NCI-H1417 (cell line): ENCODE measurements at places on chromosomes 7 and 10.

DNA sequence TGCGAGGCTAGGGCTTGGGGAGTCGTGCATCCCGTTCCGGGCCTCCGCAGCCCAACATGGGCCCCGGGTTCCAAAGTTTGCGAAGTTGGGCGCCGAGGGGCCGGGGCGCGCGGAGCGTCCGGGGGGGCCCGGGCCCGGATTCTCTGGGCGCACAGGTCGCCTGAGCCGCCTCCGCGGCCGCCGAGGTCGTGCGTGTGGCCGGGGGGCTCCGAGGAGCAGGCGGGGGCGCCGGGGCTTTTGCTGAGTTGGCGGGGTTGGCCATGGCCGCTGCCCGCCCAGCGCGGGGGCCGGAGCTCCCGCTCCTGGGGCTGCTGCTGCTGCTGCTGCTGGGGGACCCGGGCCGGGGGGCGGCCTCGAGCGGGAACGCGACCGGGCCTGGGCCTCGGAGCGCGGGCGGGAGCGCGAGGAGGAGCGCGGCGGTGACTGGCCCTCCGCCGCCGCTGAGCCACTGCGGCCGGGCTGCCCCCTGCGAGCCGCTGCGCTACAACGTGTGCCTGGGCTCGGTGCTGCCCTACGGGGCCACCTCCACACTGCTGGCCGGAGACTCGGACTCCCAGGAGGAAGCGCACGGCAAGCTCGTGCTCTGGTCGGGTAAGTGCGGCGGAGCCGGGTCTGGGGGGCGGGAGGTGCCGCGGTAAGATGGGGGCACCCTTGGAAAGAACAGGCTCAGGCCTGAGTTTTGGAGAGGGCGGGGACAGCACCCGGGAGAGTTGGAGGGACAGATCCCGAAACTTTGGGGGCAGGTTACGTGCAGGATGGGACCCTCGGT lies 643 bp downstream of the SMO start:
- peak; percentile 35 for DNase-seq

- peak; percentile 22 for DNase-seq
Observed at GRCh38 chr10:26567351-26567721, 129.2 kb downstream of the APBB1IP start.

DNA sequence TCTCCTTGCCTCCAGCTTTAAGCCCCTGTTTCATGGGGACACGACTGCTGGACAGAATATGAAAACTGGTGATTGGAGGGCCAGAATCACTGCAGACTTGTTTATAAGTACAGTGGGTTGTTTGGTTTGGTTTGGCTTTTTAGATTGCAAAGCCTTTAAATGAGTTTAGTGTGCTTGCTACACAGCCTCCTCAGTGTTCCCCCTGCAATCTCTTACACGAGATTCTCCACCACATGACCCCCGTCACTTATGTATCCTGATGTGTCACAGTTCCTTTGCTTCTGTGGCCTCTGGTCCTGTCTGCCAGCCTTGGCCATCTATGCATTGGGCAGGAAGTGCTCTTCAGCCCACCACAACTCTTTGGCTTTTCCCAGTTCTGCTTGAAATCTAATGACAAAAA lies 103.7 kb upstream of the ANKRD1 start:
- no peak for DNase-seq

DNA sequence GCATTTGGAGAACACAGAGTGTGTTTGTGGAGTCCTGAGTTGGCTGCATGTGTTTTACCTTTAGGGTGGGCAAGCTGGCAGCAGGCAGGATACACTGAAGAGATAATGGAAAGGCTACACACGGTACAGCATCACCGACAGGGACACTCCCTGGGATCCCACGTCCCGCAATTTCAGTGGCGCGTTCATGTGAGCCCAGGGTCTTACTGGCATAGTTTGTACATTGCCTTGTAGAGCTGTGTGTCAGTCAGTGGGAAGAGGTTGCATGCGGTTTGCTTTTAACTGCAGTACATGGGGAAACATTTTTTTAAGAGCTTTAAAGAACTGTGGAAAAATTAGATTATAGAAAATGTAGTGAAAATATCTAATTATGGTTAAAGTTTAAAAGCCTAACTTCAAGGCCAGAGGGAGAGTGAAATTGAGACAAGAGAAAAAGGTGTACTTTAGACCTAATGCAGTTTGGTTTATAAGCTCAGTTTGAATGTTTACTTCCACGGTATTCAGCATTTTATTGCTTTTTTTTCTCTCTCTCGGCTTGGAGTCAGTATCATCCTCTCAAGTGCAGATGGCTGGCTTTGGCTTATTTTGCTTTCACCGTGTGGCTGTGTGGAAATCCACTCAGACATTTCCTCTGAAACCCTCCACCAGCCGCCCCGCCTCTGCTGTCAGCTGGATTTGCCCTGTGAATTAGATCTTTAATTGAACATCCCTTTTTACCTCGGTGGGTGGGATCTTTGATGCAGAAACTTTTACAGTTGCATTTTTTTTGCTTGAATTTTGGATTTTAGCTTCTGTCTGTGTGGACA lies 364.2 kb upstream of the COBL start:
- no peak for DNase-seq

DNA sequence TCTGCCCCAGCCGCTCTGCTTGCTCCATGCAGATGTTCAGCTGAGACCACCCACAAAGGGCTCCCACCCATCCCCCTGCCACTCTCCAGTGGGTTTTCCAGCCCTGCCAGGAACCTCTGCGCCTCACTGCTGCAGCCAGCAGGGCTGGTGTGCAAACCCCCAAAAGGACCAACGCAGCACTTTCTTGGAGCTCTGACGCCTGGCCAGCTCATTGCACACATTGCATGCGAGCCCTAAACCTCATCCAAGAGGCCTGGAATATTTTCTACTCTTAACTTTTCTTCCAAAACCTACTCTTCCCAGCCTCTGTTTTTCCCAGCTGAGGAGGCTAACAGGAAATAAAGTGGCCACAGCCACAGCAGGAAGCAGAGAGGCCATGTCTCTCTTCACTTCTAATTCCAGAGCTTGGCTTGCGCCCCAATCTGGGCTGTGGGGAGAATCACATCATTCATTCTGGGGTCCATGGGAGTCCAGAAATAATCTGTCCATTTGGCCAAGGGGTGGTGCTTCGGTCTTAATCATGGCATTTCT lies 4.6 kb upstream of the FAM170B start:
- no peak for DNase-seq

DNA sequence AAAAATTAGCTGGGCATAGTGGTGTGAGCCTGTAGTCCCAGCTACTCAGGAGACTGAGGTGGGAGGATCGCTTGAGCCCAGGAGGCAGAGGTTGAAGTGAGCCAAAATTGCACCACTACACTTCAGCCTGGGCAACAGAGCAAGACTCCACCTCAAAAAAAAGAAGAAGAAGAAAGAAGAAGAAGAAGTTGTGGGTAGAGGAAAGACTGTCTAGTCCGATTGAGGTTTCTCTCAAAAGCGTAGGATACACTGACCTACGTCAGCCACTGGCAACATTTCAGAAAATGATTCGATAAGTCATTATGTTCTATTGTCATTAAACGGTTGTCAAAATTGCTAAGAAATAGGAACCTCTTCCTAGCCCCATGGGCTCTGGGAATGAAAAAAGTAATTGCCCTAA lies 22.3 kb upstream of the RHBDD2 start:
- DNase-seq: no peak

- DNase-seq: no peak
Observed at GRCh38 chr7:80440883-80441282, 71.0 kb downstream of the GNAT3 start.

DNA sequence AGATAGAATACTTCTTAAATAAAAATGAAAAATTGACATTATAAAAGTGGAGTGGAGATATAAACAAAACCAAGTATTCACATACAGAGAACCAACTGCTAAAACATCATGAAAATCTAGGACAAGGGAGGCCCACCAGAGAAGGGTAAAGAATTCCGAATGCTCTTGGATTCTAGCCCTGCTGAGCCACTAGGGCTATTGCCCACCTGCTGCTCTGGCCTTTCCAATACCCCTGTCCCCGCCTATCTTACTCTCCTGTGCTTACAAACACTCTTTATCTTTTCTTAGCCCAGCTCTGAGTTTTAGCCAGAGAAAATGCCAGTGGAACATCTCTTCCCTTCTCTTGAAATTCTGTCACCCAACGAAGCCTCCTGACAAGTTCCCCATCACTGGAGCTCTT lies 100.3 kb downstream of the MACC1 start:
- no peak for DNase-seq

- DNase-seq: no peak
Observed at GRCh38 chr10:11603741-11604140, 7.7 kb downstream of the USP6NL start.

DNA sequence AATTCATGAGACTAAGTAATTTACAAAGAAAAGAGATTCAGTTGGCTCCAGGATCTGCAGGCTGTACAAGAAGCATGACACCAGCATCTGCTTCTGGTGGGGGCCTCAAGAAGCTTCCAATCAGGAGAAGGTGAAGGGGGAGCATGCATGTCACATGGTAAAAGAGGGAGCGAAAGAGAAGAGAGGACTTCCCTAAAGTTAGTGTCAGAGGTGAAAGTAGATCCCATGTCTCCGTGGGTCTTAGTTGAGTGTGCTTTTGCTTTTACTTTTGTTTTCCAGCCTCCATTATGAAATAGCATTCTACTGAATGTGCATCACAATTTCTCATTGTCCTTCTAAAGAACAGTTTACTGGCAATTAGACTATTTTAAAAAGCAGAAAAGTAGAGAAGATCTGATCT lies 213.6 kb upstream of the FZD1 start:
- no peak for DNase-seq

DNA sequence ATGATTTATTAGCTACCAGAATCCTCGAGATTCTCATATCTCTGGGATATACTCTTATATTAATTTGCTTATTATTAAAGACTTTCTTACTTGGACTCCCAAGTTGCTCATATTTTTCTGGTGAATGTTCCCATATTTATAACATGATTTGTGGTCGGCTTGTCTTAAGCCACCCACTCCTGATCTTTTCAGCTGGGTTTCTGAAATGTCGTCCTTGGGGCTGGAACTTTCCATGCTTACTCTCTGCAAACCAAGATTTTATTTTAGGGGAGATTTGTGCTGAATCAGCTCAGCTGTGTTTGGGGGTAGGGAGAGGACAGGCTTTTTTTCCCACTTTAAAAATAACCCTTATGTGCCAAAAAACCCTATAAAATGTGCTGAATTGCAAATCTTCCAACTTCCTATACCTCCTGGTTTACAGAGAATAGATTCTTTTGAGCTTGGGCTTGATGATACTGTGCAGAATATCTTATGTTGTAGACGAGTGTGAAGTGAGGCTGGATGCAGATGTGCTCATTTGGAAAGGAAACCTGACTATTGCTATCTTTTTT lies 162.1 kb downstream of the SND1 start:
- no peak for DNase-seq

DNA sequence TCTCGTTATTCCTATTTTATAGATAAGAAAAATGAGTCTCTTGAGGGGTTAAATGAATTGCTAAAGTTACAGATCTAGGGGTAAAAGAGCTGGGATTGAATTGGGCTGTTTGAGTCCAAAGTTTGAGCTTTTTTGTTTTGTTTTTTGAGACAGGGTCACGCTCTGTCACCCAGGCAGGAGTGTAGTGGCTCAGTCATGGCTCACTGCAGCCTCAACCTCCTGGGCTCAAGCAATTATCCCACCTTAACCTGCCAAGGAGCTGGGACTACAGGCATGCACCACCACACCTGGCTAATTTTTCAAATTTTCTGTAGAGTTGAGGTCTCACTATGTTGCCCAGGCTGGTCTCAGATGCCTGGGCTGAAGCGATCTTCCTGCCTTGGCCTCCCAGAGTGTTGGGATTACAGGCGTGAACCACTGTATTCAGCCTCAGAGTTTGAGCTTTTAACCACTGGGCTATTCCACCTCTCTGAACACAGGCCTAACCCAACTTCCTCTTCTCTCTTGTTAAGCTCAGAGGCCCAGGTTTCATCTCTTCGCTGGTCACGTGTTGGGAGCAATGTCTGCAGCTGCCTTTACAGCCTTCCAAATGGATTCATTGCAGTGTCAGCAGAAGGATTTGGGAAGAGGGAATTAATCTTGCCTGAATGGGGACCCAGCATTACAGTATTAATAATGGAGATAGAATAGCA lies 8.0 kb downstream of the SUFU start:
- no peak for DNase-seq

- peak; percentile 51 for DNase-seq
Observed at GRCh38 chr10:112834751-112835181, 115.3 kb upstream of the TCF7L2 start.

DNA sequence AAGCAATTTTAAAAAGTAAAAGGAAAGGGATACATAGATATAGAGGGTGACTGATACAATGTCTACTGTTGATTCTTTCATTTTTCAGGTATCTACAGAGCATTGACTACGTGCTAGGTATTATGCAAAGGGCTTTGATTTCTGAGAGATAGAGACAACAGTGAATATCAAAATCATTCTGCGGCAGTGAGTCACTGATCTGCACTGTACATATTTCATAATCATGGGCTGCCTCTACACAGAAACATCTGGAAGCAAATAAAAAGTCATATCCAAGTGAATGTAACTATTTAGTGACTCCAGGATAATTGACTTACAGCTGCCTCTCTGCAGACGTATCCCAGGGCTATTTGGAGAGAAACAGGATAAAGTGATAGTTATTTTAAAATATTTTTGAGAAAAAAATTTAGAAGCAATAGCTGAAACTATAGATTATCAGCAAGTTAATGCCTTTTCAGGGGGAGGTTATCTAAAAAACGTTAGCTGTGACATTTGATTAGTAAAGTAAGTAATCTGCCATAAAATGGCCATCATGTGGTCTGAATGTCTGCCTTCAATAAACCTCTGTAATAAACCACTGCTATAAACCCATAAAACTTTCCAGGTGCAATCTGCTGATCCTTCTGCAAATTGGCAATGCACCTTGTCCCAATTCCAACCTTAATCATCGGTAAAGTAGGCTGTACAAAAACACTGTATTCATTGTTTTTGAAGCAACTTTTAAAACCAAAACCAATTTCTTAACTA lies 43.7 kb downstream of the CPXM2 start:
- DNase-seq: no peak

- peak; percentile 26 for DNase-seq
Observed at GRCh38 chr10:73940634-73941221, 29.8 kb downstream of the PLAU start.

DNA sequence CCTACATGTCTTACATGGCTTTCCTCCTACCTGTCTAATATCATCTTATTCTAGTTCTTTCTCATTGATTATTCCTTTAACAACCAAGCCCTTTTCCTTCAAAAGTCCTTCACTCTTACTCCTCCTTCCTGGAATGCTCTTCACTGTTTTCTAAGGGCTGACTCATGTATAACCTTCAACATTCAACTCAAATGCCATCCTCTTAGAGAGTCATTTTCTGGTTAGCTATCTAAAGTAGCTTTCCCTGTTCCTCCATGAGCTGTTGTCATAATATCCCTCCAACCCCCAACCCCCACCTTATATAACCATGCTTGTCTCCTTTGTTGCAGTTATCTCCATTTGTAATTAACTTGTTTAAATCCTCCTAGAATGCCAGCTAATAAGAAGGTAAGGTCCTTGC lies 286.8 kb downstream of the ADK start:
- no peak for DNase-seq

DNA sequence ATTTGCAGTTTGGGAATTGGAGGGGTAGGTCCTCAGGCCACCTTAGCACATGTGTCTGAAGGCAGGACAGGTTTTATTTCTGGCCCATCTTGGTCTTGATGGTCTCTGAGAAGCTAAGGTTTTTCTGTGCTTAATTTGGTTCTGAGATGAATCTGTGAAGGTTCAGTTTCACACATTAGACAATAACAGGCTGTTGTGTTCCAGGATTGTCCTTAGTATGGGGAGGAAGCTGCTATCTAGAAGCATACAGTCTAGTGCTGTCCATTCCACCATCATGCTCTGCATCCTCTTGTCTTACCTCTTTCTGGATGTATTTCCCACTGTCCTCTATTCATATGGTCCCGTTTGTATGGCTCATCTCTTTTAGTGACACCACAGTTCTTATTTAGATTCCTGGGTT lies 7.1 kb downstream of the UBE2D1 start:
- DNase-seq: no peak
